ENCODE measurements at places on chromosomes 2 and 18.
A peak's percentile ranks its signal among the peaks of the same experiment; 100 is the strongest.

DNA sequence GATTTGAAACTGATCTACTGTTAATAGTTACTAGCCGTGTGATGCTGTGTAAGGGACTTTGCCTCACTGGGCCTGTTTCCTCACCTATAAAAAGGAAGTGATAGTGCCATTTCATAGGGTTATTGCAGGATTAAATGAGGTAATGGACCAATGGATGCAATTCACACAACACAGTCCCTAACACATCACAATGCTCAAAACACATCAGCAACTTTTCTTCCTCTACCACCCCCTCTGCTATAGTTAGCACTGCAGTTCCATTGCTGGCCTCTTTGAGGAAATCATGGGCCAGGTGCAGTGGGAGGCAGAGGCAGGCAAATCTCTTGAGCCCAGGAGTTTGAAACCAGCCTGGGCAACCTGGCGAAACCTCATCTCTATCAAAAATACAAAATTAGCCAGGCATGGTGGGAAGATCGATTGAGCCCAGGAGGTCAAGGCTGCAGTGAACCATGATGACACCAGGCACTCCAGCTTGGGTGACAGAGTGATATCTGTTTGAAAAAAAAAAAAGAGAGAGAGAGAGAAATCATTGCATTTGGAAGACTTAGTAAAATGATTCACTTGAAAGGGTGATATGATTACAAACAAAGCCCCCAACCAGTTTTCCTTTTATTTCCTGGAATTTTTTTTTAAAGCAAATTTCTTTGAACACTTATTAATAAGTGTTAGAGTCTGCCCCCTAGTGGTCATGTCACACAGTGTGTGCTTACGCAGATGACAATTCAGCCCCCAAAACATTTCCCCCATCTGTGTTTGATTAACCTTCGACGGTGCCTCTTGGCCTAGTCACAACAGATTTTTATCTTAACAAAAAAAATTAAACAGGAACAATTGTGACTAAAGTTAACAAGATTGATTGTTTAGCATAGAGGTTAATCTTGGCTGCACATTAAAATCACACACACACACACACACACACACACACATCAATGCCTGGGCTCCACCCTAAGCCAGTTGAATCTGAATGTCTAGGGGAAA is 88.6 kb upstream of the BCL11A start:
- no peak for DNase-seq

GRCh38 chr2:75289771-75290170 is 90.5 kb upstream of the TACR1 start:
- no peak for DNase-seq

DNA sequence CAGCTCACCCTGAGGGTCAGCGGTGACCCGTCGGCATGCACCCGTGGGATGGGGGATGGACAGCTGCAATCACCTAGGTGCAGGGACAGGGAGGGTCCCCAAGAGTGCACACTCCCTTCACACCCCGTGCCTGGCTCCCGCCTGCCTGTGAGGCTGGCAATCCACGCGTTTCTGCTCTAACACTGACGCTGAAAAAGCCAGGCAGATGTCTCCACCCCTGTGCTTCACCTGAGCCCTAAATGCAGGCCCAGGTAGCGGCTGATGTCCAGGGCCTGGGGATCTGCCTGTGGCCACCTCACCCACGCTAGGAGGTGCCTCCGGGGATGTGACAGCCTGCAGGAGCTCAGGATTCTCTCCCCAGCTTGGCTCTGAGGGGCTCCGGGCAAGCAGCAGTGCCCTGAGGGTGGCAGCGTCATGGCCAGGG is 212.0 kb upstream of the SALL3 start:
- DNase-seq, result no peak

- DNase-seq, result no peak
These were observed 16.4 kb downstream of the CAPN13 start for GRCh38 chr2:30790879-30791278.

GRCh38 chr18:24189007-24189528 is 50.2 kb downstream of the CABYR start:
- no peak for DNase-seq

DNA sequence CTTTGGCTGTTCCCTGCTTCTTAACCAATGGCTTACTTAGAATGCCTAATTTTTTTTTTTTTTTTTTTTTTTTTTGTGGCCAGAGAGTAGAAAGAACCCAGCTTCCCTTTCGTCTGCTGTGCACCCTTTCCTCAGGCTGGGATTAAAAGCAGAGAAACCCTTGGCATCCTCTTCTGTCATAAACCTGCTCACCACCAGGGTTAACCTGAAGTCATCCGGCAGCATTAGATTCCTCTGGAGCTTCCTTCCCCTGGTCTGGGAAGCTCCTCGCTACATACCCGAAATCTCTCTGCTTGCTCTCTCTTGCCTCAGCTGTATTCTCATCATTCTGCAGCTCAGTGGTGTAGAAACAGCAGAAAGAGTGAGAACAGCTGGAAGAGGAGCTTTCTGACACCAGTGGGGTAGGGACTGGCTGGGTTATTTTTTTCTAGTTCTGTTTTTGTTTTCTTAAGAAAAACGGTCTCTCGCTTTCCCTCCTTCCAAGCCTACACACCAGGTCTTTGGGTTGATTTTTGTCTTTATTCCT is 339.0 kb upstream of the MEIS1 start:
- DNase-seq, result no peak

DNA sequence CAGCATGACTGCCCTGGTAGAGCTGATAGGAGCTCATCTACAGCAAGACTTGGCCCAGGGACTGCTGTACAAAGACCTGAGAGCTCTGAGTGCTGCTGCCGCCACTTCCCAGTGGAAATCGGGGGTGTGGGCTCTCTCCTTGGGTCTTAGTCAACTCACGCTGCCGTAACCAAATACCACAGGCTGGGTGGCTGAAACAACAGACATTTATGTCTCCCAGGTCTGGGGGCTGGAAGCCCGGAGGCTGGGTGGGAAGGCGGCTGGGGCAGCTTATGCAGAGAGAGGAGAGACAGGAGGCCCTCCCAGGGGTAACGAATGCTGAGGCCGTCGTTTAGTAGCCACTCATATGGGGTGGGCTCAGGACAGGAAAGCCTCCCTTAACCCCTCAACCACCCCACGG is 15.4 kb upstream of the MAL start:
- no peak for DNase-seq

DNA sequence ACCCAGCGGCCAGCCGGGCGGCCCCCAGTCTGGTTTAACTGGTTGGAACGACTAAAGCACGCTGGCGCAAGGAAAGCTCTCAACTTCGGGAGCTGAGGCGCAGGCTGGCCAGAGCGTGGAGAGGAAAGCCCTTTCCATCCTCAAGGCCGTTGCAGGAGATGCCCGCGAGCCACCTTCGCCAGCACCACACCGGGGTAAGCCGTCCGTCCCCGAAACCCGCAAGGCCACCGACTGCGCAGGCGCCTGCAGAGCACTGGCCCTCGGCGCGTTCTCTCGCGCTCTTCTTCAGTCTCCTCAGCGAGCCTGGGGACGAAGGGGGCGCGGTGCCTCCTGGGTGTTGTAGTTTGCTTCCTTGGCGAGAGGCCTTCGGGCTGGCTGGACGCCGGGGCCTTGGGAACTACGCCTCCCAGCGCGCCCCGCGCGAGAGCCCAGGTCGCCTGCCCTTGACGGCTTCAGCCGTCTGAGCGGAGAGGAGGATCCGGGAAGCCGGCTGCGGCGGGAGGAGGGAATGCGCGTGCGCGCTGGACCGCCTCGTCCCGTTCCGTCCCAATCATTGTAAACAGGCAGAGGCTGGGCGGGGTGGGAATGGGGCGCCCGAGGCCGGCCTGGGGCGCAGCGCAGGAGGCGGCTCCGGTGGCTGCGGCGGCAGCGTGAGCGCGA is at the start of gene RALBP1:
RALBP1 (plus strand) TSS at position 531 of the 660 bp plus-strand sequence. CDS start 37,533 bp downstream, outside the sequence.
- DNase-seq, result peak; percentile 100

GRCh38 chr2:10331027-10331701 is 28.5 kb downstream of the HPCAL1 start:
- DNase-seq, result no peak

- no peak for DNase-seq
These were observed 8.2 kb upstream of the FAM98A start for GRCh38 chr2:33607251-33607721.

GRCh38 chr2:107595285-107595684 is 231.4 kb upstream of the RGPD4 start:
- no peak for DNase-seq

DNA sequence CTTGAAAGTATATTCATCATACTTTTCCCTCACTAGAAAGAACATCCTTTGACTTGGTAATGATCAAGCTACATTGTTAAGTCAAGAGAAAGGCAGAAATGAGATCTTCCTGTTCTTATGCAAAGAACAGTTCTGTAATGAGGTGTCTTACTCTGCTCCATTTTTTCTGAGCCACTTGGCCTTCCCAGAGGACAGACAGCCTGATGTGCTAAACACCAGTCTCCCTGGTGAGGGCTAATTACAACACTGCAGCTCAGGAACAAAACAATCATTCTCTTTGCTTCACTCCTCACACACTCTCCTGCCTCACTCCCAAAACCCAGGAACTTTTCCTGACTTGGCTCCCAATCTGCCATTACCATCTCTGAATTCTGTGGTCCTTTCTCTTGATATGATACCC is 25.6 kb downstream of the TACR1 start:
- no peak for DNase-seq

All from caudate nucleus (tissue), 63 donors.